Fibroblast of pulmonary artery (primary cell): ENCODE measurements at places on chromosomes 11 and 22.
A peak's percentile ranks its signal among the peaks of the same experiment; 100 is the strongest.

- no peak for DNase-seq
These were observed 5.9 kb downstream of the NCAM1 start for GRCh38 chr11:112967082-112967481.

GRCh38 chr11:103624708-103625623 lies 411.5 kb upstream of the DDI1 start:
- peak; percentile 98 for DNase-seq

- DNase-seq, result peak; percentile 75
These were observed 4.0 kb downstream of the JRKL start for GRCh38 chr11:96393753-96394348.

DNA sequence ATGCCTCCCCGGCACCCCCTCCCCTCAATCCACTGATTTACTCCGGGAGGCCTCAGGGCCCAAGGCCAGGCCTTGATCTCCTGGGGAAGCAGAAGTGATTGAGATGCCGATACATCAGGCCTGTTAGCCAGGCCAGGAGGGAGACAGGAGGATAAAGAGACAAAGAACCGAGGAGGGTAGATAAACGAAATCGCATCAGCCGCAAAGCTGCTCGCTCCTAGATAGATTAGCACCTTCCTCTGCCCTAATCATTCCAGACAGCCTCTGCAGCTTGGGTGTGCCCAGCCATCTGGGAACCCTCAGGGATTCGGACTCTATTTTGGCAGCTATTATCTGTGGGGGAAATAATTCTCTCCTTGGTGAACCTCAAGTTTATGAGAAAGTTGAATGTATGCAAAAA lies 121.2 kb downstream of the ABTB2 start:
- DNase-seq, result no peak

DNA sequence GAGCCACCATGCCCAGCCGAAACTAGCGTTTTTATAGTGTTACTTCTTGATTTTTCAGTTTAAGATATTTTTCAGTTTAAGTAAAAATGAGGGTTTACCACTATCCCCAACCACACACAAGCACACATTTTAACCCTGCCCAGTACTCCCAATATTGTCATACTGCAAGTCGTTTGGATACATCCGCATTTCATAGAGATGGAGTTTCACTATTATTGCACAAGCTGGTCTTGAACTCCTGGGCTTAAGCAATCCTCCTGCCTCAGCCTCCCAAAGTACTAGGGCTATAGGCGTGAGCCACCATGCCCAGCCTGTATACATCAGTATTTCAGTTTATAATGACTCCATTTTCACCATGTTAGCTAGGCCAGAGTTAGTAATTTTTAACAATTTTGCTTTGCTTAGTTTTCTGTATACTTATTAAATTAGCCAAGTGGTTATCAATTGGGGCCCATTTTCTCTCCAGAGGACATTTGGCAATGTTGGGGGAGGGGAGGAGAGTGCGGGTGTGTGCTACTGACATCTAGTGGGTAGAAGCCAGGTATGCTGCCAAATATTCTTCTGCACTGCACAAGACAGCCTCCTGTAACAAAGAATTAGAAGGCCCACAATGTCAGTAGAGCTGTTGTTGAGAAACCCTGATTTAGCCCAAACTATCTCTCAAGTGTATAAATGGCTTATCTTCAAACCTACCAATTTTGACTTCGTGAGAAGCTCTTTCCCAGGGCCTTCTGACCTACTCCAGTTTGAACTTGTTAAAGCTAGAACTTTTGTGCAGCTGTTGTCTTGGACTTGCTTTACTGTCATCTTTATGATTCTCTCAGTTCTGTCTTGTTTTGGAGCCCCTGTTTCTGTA lies 7.3 kb downstream of the USP47 start:
- DNase-seq, result peak; percentile 83

- DNase-seq, result no peak
These were observed 128.1 kb downstream of the CTTN start for GRCh38 chr11:70526116-70527045.

GRCh38 chr11:23749762-23750430 lies 747.0 kb upstream of the LUZP2 start:
- DNase-seq, result no peak

GRCh38 chr22:28742562-28742962 lies 723 bp downstream of the HSCB start:
- DNase-seq, result no peak

DNA sequence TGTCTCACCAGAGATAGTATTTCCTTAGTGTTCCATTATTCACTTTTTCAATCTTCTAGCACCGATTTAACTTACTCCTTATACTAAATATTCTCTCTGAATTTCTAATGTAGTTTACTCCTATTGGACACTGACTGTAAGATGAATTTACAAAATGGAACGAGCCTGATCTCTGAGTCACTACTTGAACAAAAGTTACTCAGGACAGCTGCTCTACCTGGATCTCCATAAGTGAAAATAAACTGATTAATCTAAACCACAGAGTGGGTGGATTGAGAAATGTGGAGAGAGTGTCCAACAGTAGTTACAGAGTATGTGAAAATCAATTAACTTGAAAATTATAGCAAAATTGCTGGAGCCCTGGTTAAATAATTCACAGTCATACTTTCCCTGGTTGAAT lies 141.7 kb upstream of the CHORDC1 start:
- DNase-seq, result no peak

- DNase-seq, result peak; percentile 99
These were observed 30.7 kb downstream of the PPP2R1B start for GRCh38 chr11:111735262-111736116.

- no peak for DNase-seq
These were observed 373.6 kb upstream of the DDI1 start for GRCh38 chr11:103662880-103663279.

GRCh38 chr11:6646918-6647679 lies 8.5 kb downstream of the DCHS1 start:
- peak; percentile 52 for DNase-seq

DNA sequence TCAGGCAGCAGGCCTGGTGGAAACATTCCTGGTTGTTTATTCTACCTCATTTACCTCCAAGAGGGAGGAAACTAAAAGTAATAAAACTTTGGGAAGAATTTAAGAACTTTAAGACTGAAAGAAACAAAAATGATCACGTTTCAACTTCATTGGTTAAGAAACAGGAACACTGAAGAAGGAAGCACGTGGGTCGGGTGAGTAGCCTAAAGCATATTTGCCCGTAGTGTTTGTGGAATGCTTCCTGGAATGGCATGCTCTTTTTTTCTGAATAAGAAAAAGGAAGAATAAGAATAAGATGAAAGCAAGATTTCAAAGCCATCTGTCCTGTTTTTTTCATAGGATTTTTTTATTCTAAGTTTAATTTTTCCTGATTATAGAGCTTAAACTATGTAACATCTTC lies 83.1 kb downstream of the WNT11 start:
- no peak for DNase-seq

DNA sequence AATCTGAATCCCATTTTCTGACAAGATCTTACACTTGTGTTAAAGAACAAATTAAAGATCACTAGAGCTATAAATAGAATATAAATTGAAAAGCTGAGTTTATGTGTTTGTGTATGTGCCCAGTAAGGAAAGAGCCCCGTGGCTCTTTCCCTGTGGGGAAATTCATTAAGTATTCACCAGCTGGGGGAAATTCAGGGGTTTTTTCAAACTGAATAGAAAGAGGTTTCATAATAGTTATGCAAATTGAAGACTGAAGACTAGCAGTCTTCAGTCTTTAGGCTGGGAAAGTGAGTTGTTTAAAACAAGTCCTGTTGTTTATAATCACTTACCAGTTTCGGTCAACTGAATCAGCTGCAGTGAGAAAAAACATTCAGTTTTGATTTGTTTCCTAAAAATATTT lies 11.3 kb upstream of the MS4A7 start:
- no peak for DNase-seq

DNA sequence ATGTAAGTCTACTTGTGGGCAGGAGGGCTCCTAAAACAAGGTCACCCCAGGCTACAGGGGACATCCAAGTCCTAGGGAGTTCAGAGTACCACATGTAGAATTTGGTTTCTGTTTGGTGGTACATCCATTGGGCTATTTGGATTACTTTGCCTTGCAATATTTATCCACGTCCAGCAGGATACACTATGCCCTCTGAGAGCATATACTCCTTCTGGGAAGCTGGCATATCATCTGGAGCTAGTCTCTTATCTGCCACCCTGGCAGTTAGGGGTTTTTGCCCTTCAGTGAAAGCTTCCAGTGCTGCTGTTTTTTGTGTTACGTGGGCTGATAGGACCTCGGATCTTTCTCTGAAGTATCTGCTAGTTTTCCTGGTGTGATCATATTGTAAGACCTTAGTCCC lies 7.3 kb downstream of the LMO2 start:
- DNase-seq, result no peak

DNA sequence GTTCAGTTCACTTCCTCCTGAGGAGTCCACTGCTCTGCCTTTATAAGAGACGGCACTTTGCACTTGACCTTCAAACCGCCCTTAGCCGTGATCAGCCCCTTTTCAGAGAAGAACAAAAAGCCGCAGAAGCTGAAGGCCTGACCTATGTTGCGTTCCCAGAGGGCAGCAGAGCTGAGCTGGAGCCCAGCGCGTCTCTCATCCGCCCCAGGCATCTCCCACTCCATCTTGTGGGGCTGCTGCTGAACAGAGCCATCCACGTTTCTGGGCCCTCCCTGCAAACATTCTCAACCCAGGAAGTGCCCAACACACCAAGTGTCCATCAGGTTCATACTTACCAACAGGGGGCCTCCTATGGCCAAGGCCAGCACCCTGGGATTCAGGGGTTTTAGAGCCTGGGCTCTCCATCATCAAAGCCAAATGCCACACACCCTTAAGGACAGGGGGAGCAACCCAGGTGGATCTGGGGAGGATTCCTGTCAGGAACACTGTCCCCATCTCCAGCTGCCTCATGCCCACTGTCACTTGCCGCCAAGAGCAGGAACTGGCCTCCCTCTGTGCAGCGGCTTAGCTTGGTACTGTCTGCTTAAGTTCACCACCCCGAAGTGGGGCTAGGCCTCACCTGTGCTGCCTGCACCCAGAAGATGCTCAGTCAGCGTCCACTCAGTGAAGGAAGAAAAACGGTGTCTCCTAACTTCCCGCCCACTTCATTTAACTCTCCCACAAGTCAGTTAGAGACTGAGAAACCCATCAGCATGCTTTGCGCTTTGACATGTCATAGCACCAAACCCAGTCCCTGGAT lies 16.0 kb upstream of the EFCAB6 start:
- no peak for DNase-seq

GRCh38 chr11:68598816-68599653 lies 85.3 kb upstream of the GAL start:
- no peak for DNase-seq

DNA sequence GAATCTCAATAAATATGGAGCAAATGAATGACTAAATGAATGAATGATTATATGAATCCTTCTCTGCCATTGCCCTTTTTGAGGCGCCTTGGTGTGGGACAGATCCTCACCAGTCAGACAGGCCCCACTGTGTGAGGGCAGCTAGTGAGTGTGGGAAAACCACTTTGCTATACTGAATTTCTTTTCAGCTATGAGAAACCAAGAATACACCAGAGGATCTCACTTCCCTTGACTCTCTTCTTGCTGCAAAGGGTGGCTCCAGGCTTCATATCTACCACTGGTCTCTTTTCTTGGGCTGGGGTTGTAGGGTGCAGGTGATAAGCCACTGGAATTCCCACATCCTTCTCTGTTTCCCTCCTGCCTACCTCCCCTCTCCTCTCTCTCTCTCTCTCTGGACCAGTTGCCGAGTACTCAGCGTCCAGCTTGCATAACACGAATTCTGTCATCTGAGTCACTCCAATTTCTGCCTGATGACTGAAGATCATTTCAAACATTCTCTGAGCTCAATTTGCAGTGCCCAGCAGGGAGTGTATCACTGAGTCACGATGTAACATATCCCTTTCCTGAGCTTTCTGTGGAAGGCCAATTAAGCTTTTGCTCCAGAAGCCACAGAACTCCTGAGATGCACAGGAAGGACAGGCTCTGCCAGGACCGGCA lies 304.3 kb upstream of the NCAM1 start:
- DNase-seq, result peak; percentile 48

DNA sequence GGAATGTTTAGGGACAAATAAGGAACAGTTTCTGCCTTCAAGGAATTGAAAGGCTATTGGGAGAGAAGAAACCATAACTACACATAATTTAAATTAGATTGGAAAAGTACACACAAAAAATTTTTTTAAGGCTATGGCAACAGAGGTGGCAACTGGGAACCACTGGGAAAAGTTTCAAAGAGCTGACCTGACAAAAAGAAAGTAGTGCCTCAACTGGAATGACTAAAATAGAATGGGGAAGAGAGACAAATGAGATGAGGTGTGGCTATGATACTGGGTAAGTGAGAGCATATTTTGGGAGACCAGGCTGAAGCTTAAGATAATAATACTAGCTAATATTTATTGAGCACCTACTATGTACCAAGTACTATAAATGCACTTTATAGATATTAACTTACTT lies 2.9 kb upstream of the AKIP1 start:
- DNase-seq, result no peak

- peak; percentile 84 for DNase-seq
These were observed 91.6 kb downstream of the STIM1 start for GRCh38 chr11:3947061-3947460.

- DNase-seq, result no peak
These were observed 283.7 kb upstream of the ANO5 start for GRCh38 chr11:21909145-21909544.

DNA sequence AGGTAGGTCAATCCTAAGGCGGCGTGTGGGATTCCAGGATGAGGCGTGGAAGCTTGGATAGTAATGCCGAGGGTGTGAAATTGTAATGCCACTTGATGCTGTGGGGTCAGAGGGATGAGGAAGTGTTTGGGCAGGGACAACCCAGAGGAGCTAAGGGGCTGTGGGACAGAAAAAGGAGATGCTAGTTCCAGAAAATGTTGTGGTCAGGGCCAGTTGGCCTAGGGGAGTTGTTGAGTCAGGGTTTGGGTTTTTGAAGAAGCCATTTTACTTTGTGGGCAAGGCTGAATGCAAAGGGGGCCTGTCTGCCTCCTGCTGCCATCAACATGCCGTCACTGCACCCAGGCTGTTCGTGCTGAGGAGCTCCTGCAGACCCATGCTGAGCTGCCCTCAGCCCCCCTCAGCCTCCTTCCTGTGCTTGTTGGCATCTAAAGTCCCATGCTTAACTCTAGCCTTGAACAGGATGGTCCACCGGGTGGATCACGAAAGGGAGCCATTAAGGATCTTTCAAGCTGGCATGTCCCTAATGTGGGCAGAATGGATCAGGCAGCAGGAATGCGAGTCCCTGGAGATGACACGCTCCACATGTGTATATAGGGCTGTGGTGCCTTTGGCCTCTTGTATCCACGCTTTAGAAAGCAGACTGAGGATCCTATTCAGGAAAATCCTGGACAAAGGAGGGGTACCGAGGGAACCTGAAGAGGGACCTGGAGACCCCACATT lies 2.1 kb downstream of the C11orf16 start:
- no peak for DNase-seq

DNA sequence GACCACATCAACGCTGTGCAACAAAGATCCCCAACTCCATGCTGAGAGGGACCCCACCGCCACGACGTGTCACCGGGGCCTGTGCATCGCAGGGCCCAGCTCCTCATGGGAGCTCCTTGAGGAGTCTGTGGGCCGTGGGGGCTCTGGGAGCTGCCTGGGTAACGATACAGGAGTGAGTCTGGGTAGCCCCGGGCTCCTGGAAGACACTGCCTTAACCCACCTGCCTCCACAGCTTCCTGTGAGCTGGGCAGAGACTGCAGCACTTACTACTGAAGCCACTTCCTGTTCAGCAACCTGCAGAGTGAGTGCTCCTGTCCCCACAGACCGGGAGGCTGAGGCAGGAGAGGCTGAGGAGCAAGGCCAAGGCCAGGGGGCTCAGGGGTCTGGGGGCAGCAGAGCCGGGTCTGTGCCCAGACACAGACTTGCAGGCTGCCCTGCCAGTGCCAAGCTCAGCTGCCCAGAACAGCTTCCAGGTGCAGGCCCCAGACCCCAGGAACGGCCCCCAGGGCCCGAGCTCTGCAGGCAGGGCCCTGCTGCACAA lies 226.7 kb downstream of the BRD1 start:
- DNase-seq, result no peak
